ENCODE measurements at places on chromosomes 13 and 19.

DNA sequence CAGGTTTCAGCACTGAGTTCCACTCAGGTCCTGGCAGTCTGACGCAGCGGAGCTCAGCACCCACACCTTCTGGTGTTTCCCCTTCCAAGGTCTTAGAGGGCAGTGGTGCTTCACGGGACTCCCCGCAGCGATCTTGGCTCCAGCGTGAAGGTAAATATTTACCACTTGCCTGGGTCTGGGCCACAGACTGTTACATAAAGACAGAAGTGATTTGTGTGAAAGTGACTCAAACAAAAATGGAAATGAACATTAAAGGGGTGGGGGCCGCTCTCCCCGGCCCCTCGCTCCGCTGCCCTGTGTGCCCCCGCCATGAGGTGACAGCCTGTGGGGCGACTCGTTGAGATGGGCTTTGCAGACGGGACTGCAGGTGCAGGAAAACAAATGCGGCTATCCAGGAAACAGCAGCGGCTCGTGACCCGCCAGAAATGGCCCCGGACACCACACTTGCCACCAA lies 55.0 kb downstream of the GGACT start:
- DNase-seq, result no peak

DNA sequence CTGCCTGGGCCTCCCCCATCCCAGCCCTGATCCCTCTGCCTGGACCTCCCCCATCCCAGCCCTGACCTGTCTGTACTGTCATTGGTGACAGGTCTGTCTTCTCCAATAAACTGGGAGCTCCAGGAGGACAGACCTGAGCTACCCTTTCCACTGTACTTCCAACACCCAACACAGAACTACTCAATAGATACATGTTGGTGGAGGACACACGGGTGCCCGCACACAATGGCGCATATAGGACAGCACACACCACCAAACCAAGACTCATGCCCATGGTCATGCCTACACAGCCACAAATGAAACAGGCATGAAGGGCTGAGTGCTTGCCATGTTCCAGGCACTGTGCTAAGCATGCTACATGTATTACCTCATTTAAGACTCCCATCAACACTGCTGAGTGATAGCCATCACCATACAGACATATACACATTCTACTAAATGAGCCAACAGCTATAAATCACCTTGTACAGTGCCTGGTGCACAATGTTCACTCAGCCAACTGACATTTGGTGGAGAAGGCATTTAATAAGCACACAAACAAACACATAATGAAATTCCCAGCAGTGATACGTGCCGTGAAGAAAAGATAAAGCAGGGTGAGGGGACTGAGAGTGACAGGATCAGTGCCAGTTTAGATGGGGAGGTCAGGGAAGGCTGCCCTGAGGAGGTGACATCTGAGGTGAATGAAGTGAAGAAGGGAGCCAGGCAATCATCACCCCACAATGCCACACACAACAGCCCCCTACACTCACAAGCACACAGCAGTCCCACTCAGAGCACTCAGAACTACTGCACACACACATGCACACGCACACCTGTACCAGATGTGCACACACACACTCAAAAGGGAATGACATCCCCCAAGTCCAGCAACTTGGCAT lies 857 bp downstream of the POU2F2 start:
- DNase-seq, result no peak

DNA sequence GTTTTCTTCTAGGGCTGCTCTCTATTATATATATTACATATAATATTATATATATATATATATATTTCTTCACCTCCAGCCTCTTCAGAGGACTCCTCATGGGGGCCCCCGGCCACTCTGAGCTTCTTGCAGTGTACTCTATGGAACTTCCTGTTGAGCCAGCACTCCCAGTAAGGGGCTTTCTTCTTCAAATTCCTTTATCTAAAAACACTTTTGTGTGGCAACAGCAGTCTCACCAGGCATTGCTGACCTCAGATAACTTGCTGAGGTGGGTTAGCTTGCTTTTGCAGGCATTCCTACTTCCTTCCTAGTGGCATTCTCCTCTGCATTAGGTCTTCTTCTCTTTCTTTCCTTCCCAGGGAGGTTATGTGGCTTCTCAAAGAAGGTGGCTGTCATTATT lies 381.5 kb downstream of the MYO16 start:
- no peak for DNase-seq

GRCh38 chr13:110627351-110627750 lies 12.0 kb downstream of the NAXD start:
- no peak for DNase-seq

GRCh38 chr13:27005556-27005955 lies 166.1 kb downstream of the USP12 start:
- no peak for DNase-seq

- no peak for DNase-seq
Measured at GRCh38 chr13:49097374-49097773, 121.7 kb downstream of the FNDC3A start.

DNA sequence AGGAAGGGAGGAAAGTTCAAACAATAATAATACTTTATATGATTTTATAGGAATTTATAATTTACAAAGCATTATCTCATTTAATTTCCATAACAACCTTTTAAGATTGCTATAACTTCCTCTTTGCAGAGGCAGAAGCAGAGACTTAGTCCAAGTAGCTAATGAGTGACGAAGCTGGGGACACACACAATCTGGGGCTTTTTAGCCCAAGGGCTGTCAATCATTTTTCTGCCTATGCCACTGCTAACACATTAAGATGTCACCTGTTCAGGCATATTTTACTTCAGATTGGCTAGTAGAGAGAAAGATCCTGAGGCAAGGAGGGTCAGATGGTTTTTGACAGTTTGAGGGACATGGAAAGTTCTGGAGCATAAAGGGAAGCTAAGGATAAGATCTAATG lies 12.6 kb downstream of the SCEL start:
- DNase-seq, result no peak

GRCh38 chr13:103056008-103056407 lies 10.2 kb downstream of the SLC10A2 start:
- DNase-seq, result no peak

DNA sequence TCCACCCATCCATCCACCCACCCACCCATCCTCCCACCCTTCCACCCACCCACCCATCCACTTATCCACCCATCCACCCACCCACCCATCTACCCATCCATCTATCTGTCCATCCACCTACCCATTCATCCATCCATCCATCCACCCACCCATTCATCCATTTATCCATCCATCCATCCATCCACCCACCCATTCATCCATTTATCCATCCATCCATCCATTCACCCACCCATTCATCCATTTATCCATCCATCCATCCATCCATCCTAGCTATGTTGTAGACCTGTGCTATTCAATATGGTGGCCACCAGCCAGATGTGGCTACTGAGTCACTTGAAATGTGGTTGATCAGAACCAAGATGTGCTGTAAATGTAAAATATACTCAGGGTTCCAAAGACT lies 5.1 kb downstream of the CAMSAP3 start:
- no peak for DNase-seq

DNA sequence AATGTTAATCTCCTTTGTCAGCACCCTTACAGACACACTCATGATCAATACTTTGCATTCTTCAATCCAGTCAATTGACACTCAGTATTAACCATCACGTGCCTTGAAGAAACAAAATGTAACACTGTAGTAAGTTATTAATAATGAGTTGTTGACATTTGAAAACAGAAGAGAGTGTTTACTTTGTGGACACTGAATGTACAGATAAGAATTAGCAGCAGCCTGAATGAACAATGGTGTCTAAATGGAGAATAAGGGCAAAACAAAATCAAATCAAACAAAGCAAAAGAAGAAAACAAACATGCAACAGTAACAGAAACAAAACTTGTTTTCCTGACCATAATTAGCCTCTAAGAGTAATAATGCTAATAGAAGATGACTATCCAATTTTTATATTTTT lies 1191.1 kb upstream of the MIR17HG start:
- DNase-seq, result no peak

- no peak for DNase-seq
Measured at GRCh38 chr13:98175043-98175442, 2.0 kb downstream of the RNF113B start.

- no peak for DNase-seq
Measured at GRCh38 chr13:91032104-91032503, 315.4 kb upstream of the MIR17HG start.

GRCh38 chr13:32951580-32951979 lies 64.6 kb upstream of the KL start:
- DNase-seq, result no peak

GRCh38 chr13:50527612-50528509 lies 315.6 kb downstream of the DLEU7 start:
- no peak for DNase-seq

- no peak for DNase-seq
Measured at GRCh38 chr19:42105368-42105767, 26.9 kb downstream of the POU2F2 start.

Measured in stimulated activated CD8-positive, alpha-beta memory T cell treated with anti-CD3 and anti-CD28 coated beads, Interleukin-2, amount 100 ng/mL, for 1 hour (primary cell).